Activated CD4-positive, alpha-beta T cell treated with anti-CD3 and anti-CD28 coated beads, Interleukin-2, amount 50 U/mL, for 4 hours (primary cell): ENCODE measurements at places on chromosomes 4 and X.

DNA sequence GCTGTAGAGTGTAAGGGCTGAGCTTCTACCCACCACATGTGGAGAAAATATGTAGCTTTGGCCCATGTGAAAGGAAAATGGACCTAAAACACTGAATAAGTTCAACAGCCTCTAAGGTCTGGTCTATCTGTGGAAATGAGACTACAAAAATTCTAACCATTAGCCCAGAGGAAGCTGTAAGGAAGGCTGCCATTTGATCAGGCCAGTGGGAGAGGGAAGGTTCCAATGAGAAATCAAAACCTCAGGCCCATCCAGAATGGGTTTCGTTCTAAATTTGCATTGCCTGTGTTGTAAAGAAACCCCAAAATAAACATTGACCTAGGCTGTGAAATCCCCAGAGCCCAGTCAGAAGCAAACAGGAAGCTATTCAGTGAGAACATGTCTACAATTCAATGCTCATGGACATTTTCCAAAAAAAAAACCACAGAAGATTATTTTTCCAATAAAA, 320.4 kb upstream of the SLC7A11 start:
- no peak for DNase-seq

- peak; percentile 56 for DNase-seq
Observed at GRCh38 chrX:10111364-10112148, 45.2 kb upstream of the CLCN4 start.

DNA sequence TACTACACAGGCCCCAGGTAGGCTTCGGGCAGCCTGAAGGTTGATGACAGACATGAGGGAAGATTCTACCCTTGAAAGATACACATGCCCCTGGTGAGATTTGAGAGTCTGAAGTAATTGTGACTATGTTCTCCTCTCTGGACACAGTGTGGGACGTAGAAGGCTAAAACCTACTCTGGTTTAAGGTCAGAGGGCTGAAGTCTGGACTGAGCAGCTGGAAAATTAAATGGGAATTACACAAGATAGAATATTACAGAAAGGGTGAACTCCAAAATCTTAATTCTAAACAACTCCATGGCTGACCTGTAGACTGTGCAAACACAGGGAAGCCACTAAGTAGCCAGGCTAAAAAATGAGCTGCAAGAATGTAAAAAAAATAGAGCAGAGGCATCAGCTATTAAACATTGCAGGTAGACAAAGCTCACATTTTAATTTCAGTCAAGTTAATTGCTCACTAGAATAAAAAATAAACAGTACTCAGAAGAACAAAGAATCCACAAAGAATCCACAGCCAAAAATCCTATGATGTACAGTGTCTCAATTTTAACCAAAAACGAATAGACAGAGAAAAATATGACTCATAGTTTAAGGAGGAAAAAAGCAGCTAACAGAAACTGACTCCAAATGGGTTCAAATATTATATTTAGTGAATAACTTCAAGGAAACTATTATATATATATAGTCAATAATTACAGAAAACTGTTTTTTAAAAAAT, 170.4 kb downstream of the PCDH18 start:
- no peak for DNase-seq

- DNase-seq: no peak
Observed at GRCh38 chr4:103719105-103719829, 518 bp downstream of the TACR3 start.

- DNase-seq: no peak
Observed at GRCh38 chr4:94253036-94253435, 45.4 kb downstream of the SMARCAD1 start.

DNA sequence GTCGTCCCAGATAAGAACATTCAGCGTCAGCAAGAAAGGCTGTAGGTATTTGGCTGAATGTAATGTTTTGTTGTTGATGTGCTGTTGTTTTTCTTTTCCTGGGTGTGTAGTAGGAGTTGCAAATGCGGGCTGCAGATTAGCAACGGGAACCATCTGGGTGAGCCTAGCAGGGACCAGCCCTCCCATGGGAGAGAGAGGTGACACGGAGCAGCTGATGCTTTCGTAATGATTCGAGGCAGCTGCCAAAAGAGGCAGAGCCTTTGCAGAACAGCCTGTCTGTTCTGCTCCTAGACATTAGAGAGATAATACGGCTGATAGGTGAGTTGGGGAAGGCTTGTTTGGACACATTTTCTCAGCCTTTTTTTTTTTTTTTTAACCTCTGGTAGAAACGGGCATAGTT, 25.3 kb downstream of the ARSF start:
- DNase-seq: no peak

- DNase-seq: no peak
Observed at GRCh38 chr4:181796502-181796901, 446.7 kb upstream of the TENM3 start.

DNA sequence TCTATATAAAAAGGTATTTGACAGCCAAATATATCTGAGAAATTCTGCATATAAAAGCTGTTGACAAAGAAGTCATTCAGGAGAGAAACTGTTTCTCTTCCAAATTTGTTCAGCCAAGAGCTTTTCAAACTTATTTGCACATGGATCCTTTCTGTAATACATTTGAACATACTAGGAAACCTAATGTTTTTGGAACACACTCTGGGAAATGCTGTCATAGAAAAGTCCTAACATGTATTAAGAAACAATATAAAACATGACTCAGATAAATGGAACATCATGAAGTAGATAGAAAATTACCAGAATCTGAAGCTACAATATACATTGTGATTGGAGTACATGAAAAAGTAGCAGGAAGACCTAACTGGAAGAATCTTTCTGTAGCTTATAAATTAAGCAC, 781.5 kb upstream of the EPHA5 start:
- no peak for DNase-seq

DNA sequence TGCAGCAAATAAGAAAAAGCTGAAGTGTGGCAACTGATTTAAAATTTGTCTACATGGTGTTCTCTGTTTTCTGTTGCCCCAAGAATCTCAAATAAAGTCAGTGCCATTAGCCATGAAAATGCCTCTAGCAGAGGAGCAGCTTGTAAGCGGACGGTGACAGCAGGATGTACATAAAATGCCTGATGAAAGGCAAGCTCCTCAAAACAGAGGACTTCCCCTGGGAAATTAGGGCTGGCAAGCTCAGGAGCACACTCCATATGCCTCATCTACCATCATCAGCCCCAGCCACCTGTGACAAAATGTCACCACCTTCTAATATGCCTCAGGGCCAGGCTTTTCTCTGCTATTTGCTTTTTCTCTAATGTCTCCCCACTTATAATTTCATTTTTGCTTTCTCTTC, 54.5 kb downstream of the ASB9 start:
- DNase-seq: no peak

- no peak for DNase-seq
Observed at GRCh38 chr4:53040459-53040815, 178.3 kb downstream of the RASL11B start.

DNA sequence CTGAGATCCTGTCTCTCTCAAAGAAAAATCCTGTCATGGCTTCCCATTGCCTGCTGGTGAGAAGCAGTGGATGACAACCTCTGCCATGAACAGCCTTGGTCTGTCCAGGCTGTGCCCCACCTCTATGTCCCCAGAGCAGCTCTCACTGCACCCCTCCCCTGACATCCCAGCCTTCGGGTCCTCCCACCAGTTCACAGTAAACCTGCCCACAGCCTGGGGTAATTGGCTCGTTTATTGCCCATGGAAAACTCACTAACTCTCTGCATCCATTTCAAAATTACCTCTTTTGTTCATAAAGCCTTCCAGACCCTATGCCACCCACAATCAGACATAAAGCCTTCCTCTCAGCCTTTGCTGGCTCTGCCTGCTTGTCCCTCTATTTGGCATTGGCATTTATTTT, 10.7 kb upstream of the HMGB3 start:
- no peak for DNase-seq

DNA sequence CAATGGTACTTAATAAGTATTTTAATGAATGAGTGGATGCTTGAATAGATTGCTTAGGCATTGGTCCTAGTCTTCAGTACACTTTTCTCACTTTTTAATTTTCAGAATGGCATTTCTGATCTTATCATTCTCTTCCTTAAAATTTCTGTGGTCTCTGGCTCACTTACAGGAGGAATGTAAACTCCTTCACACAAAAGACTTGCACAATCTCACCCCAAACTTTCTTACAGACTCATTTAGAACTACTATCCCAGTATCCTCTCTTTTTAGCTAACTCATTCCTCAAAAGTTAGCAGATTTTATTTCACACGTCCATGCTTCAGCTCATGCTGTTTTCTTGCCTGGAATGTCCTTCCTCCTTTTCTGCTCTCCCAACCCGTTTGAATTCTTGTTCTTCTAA, 350.1 kb downstream of the GRXCR1 start:
- no peak for DNase-seq

DNA sequence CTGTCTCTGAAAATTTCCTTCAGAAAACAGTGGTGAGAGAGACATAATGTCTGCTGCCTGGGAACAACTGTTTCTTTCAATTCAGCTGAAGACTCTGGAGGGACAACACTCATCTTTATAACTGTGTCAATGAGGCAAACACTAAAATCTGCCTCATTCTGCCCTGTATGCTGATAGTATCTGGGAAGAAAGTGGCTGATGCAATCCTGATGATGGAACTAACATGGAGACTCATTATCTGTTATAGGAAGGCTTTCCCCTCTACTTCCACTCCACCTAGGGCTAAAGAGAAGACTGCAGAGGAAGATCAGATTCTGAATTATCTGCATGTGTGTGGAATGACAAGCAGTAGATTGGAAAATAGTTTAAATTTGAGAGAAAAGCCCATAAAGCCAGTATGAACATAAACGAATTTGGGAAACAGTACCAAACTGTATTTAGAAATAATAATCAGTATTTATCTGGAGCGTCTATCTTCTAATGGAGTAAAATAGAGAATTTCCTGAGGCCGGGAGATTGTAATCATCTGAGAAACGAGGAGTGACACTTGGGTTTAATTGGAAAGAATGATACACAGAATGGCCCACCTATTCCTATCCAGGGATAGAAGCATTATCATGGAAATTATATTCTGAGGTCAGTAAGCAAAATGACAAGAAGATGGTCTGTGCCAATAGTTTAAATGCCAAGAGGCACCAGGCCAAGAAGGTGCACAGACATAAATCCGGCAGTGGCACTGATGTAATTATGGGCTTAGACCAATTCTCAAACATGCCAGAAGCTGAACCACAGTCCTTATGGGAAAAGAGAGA, 85.4 kb downstream of the SHISA3 start:
- DNase-seq: no peak

DNA sequence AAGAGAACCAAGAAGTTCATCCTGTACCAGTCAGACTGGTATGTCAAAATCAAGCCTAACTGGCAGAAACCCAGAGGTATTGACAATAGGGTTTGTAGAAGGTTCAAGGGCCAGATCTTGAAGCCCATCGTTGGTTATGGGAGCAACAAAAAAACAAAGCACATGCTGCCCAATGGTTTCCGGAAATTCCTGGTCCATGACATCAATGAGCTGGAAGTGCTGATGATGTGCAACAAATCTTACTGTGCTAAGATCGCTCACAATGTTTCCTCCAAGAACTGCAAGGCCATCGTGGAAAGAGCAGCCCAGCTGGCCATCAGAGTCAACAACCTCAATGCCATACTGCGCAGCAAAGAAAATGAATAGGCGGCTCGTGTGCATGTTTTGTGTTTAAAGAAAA, 172.7 kb upstream of the MED14 start:
- DNase-seq: no peak

- DNase-seq: no peak
Observed at GRCh38 chrX:132810964-132811712, 147.3 kb downstream of the HS6ST2 start.

GRCh38 chr4:181952478-181952877, 290.7 kb upstream of the TENM3 start:
- no peak for DNase-seq

DNA sequence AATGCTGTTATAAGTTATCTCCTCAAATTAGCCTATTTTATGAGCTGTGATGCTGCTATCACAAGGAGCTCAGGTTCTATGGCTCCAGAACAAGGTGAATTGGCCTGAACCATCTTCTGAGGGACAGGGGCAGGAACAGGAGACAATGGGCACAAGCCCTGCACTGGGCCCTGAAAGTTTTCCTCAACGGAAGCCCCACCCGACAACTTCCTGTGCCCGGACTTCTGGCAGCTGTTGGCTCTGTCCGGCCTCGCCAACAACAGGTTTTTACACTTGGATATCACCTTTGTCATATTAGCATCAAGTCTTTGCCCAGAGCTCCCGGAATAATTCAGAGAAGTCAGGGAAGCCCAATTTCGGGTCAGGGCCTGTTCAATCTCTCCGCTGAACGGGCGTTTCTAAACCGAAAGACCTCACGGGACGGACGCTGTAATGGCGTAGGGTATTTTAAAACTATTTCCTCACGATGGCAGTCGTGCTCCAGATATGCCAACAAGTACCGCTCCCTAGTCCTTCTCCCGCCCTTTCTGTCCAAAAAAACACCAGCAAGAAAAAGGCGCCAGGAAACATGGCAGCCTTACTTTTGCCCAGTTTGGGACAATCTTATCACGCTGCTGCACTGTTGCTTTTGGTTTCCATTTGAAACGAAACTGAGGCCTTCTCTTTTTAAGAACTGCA, 201.0 kb upstream of the STK26 start:
- DNase-seq: no peak

GRCh38 chr4:69744157-69744478, 16.3 kb downstream of the SULT1B1 start:
- DNase-seq: no peak

DNA sequence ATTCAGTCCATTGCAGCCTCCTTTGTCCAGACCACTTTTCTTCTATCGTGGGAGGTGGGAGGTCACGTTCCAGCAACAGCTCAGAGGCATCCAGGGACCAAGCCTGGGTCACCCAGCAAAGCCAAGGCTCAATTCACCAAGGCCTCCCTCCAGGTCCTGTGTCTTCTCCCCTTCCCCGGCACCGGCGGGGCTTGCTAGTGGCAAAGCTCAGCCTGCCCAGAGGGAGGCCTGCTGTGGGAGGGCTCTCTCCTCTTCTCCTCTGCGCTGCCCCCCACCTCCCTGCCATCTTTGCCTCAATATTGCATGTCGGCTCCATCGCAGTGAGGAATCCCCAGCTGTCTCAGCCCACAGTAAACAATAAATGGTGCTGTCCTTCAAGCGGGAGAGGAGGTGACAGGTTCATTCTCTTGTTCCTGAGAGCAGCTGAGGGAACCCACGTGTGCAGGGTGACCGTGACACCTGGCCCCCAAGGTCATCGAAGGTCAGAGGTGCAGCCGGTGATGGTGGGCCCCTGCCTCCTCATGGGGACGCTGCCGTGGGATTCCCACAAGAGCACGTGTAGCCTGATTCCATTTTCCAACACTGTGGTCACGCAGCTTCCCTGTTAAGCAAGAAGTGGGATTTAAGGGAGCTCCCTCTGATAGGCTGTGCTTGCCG, 111.5 kb upstream of the PSAPL1 start:
- no peak for DNase-seq

- DNase-seq: peak; percentile 4
Observed at GRCh38 chr4:183658362-183659028, 490 bp downstream of the RWDD4 start.

DNA sequence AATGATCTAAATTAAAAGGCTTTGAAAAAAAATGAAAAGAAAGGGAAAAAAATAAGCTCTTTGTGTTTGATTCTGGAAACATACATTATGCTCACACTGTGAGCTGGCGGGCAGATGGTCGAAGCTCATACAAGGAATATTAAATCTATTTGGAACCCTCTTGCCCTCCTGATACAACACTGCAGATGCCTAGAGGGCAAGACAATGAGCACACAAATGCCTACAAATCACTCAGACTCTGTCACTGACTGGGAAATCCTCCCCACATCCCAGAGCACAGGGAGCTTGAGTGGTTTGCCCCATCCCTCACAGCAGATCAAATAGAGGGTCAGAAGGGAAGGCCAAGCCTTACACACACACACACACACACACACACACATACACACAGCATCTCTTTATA, 320.4 kb downstream of the HNRNPD start:
- no peak for DNase-seq

GRCh38 chr4:83926950-83927349, 391.0 kb downstream of the GPAT3 start:
- no peak for DNase-seq
